ENCODE measurements at places on chromosomes 2 and 18. TPM values are rescaled to one million over a fixed set of nuclear protein-coding genes. Genes with fewer than 3 reads are reported as not detected.

The COL5A2 gene
- 15.8 TPM for total RNA-seq

The RESP18 gene
- total RNA-seq, result not detected

The IL1F10 gene
- total RNA-seq, result not detected

The SGO2 gene
- total RNA-seq, result 1.9 TPM

The SLC5A7 gene
- total RNA-seq, result not detected

The CTAGE1 gene
- not detected for total RNA-seq

The LRRC30 gene
- not detected for total RNA-seq

The RUFY4 gene
- 0.12 TPM for total RNA-seq

The ZEB2 gene
- 76.1 TPM for total RNA-seq

The PHOSPHO2 gene
- 3.4 TPM for total RNA-seq

The SP5 gene
- total RNA-seq, result 0.33 TPM

The SLC30A3 gene
- total RNA-seq, result 5.7 TPM

The ALK gene
- 0.16 TPM for total RNA-seq

The SCN1A gene
- total RNA-seq, result not detected

The REG3G gene
- total RNA-seq, result not detected

The NTSR2 gene
- not detected for total RNA-seq

The DPYSL5 gene
- total RNA-seq, result 0.12 TPM

DNA sequence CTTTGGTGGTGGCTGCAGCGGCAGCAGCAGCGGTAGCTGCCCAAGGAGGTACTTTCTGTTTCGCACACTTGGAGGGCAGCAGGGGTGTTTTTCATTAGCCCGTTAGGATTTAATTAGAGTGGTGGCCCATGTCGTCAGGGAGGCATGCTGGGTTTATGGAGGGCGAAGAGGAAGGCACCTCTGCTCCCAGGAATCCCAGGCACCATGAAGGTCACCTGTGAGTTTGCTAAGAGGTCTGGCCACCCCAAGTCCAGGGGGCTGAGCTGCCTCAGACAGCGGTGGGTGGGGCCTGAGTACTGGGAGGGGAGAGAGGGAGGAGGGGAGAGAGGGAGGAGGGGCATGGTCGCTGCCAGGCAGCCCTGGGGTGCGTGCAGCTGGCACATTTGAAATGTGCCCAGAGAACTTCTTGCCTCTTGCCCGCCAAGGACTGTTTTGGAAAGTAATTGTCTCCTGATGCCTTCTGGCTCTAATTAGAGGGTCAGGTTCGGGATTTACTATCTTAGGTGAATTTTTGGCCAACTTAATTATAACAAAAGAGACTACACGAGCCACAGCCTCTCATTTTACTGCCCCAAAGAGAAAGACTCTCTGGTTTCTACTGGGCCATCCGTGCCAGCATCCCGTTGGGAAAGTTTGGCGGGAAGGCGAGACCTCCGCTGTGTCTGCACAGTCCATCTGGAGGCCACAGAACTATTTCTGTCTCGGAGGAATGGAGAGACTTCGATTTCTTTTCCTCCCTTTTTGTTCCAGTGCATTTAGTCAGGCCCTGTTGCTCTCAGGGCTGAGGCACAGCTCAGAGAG lies 62.0 kb downstream of the GLI2 start:
- DNase-seq, result no peak

DNA sequence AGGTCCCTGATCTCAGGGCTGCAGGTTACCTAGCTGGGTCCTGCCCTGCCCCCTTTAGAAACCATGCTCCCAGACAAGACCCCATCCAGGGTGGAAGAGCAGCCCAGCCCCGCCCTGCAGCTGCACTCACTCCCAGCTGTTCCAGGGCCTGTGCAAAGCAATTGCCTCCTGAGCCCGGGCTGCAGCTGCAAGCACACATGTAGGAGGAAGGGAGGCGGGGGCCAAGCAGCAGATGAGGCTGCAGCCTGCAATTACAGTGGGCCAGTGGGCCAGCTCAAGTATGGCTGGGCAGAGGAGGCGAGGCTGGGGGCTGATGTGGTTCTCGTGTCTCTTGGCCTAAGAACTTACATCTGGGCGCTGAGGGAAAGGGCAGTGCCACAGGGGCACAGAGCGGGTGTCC lies 65.4 kb upstream of the TUBA3E start:
- DNase-seq, result no peak

DNA sequence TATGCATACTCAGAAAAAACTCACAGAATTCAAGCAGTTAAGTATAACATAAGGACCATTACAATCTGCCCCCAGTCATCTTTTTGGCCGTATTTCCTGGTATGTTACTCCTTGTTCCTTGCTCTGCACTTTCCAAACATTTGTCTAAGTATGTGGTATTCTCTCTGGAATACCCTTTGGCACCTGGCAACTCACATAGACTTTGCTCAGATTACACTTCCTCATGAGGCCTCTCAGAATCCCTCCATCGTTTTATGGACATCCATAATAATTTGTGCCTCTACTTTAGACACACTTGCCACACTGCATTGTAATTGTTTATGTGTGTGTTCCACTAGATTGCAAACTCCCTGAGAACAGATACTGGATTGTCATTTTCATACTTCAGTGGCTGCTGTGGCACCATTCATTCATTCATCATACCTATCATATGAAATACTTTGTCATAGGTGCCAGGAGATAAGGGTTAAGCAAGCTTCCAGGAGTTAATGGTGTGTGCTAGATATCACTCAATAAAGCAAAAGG lies 84.0 kb downstream of the HIBCH start:
- DNase-seq, result no peak

- DNase-seq, result no peak
Measured at GRCh38 chr2:228927028-228928010, 343.8 kb downstream of the PID1 start.

- no peak for DNase-seq
Measured at GRCh38 chr18:8174771-8175170, 434.5 kb upstream of the RAB12 start.

GRCh38 chr18:56565551-56566345 lies 72.6 kb downstream of the TXNL1 start:
- no peak for DNase-seq

- no peak for DNase-seq
Measured at GRCh38 chr2:136392897-136393505, 275.1 kb upstream of the CXCR4 start.

DNA sequence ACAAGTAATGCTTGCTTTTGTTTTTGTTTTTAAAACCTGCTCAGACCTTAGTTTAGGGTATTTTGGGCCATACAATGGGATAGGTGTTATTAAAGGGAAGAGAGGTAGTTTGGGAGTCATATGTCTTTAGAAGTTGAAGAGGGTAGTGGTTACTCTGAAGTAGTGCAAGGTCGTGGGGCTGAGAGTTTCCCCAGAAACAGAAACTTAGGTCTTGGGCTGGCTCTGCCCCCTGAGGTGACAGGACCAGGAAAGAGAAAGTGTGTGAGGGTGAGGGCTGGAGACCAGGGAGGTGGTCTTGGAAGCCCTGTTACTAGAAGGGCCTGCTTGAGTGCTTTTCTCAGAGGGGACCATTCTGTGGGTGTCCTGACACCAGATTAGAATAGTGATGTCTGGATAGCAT lies 500.5 kb upstream of the SPHKAP start:
- DNase-seq, result no peak

- no peak for DNase-seq
Measured at GRCh38 chr2:29308366-29308765, 193.2 kb downstream of the CLIP4 start.

GRCh38 chr2:140882671-140883620 lies 1247.9 kb downstream of the LRP1B start:
- no peak for DNase-seq

- DNase-seq, result no peak
Measured at GRCh38 chr2:10284108-10284870, 18.4 kb upstream of the HPCAL1 start.

DNA sequence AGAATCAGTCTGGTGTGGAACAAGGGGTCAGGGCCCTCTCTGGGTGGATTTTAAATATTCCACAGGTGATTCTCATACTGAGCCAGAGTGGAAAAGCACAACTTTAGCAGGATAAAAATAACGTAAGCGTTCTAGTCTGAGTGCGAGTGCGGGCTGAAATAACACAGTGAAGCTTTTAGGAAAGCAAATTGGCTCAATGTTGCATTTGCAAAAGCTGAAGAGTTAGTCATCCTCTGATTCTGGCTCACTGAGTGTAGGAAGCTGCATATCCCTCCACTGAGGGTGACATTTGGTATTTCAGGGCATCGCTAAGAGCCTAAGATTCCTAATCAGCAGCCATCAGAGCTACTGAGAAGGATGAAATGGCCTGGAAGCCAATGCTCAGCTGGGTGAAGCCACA lies 134.7 kb downstream of the RIF1 start:
- no peak for DNase-seq

DNA sequence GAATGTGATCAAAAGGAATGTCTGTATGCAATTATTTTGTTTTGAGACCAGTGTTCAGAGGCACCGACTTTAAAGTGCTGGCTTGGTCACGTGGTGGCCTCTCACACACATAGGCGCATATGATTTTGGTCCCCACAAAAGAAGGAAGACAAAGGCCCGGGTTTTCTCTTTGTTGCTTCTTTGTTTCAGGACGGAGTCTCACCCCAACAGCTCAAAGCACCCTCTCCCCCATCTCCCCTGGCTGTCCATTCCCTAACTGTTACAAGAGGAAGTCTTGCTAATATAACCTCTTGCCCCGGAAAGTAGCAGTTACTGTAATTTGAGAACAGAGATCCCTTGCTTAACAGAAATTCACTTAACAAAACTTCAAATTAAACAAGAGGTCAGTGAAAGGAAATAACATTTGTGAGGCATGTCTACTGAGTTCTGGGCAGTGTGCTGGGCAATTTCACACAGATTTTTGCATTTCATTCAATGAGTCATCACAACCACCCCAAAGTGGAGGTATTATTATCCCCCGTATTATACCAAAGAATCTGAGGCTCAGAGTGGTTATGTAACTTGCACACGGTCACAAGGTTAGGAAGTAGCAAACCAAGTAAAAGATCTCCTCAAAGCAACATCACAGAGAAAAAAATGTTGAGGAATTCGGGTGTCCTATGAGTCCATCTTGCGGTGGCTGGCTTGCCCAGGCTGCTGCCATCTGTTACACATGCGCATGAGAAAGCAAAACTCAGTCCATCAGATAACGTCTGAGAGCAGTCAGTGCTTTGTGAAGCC lies 75.8 kb downstream of the SDC1 start:
- DNase-seq, result no peak

DNA sequence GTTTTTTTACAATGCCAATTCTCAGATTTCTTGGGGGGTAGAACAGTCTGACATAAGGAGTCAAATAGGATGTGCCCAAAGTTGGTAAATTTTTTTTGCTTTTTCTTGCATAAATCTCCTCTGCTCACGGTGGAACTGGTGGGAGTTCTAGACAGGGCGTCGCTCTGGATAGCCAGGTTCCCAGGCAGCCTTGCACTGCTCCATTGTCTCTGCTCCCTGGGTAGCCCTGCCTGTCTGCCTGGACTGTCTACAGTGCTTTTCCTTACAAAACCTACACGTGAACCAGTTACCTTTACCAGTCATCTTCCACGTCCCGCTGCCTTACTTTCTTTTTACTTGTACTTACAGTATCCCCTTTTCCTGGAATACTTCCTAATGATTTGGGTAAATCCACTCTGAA lies 117.1 kb downstream of the ZNF407 start:
- no peak for DNase-seq

- no peak for DNase-seq
Measured at GRCh38 chr2:20618886-20619521, 31.9 kb downstream of the HS1BP3 start.

GRCh38 chr18:34042423-34043146 lies 182.1 kb downstream of the NOL4 start:
- DNase-seq, result no peak

- DNase-seq, result no peak
Measured at GRCh38 chr2:33205693-33206434, 259.1 kb downstream of the LTBP1 start.

- no peak for DNase-seq
Measured at GRCh38 chr2:152479282-152479681, 144.3 kb downstream of the FMNL2 start.
